ENCODE measurements at places on chromosomes 11 and 22.

DNA sequence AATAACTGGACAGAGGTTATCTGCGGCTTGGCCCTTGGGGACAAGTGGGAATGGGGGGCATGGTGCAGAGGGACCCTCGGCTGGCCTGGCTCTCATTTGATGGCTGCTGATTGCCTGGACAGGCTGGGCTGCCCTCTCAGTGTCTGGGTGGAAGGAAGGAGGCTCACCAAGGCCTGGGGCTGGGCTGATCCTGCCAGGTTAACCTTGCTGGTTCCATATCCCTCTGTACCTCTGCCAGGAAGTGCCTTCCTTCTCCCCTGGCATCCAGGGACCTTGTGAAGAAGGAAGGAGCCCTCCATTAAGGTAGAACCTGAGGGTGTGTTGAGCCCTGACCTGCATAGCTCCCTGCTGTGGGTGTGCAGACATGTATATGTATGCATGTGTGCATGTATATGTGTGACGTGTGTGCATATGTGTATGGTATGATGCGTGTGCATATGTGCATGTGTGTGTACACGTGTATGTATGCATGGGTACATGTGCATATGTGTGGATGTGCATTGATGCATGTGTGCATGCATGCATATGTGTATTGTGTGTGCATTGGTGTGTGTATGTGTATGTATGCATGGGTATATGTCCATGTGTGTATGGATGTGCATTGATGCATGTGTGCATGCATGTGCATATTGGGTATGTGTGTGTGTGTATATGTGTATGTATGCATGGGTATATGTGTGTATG is 433.9 kb downstream of the TBC1D22A start:
- no peak for DNase-seq

DNA sequence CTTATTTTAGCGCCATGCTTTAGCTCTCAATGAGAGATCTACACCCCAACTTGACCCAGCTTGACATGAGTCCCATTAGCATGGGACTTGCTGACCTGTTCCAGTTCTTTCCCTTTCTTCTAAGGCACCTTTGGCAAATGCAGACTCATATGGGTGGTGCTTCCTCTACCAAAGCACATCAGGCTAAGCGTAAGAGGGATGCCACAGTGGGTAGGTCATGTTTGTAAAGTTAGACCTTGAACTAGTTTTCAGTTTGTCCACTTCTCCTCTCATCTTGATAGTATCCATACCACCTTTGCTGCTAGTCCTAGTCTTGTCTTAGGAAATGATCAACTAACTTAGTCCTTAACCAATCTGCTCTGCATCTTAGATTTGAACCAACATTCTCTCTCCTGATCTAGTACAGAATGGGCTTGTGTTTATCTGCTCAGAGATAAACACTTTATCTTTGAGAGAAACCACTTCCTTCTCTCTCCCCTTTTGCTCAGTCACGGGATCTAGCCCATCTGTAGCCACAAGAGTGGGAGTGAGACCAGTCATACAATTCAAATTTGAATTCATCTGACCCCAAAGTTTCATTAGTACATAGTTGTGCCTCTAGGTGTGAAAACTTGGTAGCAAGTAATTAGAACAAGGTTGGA is 72.1 kb upstream of the CD44 start:
- DNase-seq: no peak

- DNase-seq: no peak
These were observed 99.0 kb downstream of the AMOTL1 start for GRCh38 chr11:94866936-94867795.

GRCh38 chr11:3989921-3990290 is 104.7 kb upstream of the RRM1 start:
- DNase-seq: no peak

- DNase-seq: peak; percentile 90
These were observed 62.1 kb downstream of the THAP12 start for GRCh38 chr11:76318744-76319384.

GRCh38 chr11:79209540-79210266 is 231.1 kb downstream of the TENM4 start:
- DNase-seq: no peak

DNA sequence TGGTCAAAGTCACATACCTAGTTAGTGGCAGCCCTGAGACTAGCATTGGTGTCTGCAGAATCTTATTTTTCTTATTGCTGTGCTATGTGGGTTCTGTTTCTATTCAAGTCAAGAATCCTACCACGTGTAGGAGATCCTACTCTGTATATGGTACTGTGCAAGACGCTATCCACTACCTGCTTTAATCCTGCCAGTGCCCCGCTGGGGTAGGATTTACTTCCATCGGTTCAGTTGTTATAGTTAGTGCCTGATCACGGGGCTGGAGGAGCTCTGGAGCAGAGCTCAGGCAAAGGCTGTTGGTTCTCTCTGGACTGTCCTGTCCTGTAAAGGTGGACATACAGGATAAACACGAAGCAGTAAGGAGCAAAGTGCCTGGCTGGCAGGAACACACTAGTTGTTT is 167.9 kb downstream of the NTM start:
- DNase-seq: no peak

DNA sequence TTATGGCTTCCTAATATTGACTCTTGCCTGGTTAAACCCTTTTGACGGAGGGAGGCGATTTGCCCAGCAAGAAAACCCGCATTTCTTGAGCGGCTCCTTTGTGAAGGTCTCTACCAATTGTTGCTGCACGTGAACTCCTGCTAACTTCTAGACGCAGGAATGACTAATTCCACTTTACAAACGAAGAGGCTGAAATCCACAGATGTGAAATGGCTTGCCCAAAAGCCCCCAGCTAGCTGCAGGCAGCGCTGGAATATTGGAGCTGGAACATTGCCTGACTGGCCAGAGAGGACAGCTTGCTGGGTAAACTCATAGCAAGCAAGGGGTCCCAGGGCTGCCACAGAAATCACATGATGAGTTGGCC is 542 bp downstream of the GCAT start:
- DNase-seq: no peak

- DNase-seq: no peak
These were observed 134.7 kb upstream of the PGR start for GRCh38 chr11:101264306-101264705.

GRCh38 chr11:315051-315481 is 1.2 kb downstream of the IFITM1 start:
- no peak for DNase-seq

DNA sequence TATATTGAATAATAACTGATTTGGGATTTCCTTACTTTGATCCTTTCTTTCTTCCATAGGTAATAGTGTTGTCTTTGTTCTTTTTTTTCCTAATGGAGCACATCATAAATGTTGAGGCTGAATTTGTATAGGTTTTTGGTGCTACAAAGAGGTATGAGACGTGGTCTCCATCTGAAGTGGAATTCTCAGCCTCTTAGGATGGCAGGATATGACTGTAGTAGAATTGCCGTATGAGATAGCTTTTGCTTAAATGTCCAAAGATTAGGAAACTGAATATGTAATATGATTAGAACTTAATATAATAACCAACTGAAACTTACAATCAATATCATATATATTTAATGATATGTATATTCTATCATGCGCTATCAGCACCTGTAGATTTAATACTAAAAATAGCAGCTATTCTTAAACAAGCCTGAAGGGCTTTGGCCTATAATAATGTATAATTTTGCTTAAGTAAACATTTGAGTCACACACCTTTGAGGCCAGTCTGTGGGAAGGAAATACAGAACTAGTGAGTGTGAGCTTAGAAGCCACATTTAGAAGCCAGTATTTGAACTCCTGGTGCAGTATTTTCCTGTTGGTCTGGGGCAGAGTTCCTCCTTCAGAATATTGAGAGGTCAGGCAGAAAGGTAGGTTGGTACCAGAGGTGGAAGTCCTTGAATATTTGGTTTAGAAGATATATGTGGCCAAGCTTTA is 62.6 kb downstream of the SWAP70 start:
- no peak for DNase-seq

DNA sequence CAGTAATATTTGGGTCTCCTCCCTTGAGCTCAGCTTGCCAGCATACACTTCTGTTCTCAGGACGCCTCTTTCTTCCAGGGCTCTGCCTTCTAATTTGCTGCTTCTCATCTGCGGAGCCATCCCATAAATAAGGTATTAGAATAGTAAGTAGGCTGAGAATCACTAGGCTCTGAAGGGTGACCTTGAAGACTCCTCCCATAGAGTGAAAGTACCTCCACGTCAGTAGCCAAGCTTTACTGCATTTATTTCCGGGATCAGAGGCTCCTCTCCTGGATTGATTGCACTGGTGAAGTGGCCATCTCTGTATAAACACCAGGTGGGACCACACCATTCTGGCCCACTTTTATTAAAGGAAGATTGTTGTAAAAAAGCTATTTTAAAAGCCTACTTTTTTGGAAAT is 315.5 kb downstream of the FAT3 start:
- no peak for DNase-seq

GRCh38 chr11:70924108-70924507 is 328.3 kb downstream of the SHANK2 start:
- DNase-seq: no peak

DNA sequence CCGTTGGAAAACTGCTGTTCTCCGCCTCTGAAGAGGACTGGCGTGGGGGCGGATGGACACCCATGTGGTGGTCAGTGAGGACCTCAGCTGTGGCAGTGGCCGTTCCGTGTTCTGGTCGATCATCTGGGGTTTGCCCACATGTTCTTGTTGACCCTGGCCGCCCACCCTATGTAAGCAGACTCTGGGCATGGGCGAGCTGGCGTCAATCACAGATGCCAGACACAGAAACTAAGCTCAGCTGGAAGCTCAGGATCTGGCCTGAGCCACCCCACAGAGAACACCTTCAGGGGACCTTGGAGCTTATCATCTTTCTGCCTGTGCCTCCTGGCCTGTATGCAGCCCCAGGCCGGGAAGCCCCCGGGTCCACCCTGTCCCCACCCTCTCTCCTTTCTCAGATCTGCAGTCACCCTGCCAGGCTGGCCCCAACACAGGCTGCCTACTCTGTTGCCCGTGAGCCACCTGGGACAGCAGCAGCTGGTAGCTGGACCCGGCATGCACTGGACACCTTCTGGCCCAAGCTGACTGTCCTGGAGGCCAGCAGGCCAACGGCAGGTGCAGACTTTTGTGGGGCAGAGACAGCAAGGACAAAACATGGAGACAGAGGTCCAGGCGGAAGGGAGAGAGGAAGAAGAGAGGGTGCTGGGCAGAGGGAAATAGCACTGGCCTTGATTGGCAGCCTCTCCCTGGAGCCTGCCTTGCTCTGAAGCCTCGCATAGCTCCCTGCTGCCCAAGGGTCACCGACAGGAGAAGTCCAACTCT is 91.5 kb downstream of the PHF21B start:
- no peak for DNase-seq

DNA sequence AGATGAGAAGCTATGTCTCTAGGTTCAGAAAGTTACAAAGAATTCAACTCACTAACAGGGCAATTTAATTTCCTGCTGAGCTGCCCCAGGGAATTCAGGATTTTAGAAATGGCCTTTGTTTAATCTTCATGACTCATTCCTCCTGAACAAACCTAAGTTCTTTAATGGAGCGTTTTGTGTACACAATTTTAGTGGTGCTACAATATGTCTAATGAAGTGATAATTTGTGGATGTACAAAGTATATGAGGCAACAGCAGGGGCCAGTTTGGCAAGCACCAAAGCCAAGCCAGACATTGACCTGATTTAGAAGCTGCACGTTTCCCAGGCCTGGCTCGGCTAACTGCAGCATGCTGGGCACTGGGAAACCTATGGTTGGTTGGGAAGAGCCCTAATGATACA is 34.4 kb upstream of the HEPHL1 start:
- no peak for DNase-seq

- DNase-seq: no peak
These were observed 10.5 kb upstream of the OR2AT4 start for GRCh38 chr11:75107187-75107586.

All from GM20000 (cell line).